ENCODE measurements at places on chromosomes 3 and 15. TPM values are rescaled to one million over a fixed set of nuclear protein-coding genes. Genes with fewer than 3 reads are reported as not detected.
A peak's percentile ranks its signal among the peaks of the same experiment; 100 is the strongest.

The SLC6A11 gene
- not detected for total RNA-seq

- H3K27me3 ChIP-seq: no peaks in the 10 kb centered on the region
- DNase-seq: no peak
Observed at GRCh38 chr3:129794311-129795185, 99.0 kb downstream of the TMCC1 start.

- no peak overlapping the region for H3K27ac ChIP-seq
- H3K4me3 ChIP-seq: no peak overlapping the region
- no peaks in the 10 kb centered on the region for H3K4me1 ChIP-seq
- peaks cover 7% of the 10 kb centered on the region for H3K36me3 ChIP-seq
- H3K27me3 ChIP-seq: no peaks in the 10 kb centered on the region
Observed at GRCh38 chr15:85063088-85063487, 81.4 kb downstream of the PDE8A start.

- peaks cover 2% of the 10 kb centered on the region for H3K27me3 ChIP-seq
- DNase-seq: peak; percentile 22
- no peak overlapping the region for H3K27ac ChIP-seq
- no peaks in the 10 kb centered on the region for H3K36me3 ChIP-seq
- H3K4me1 ChIP-seq: no peaks in the 10 kb centered on the region
- H3K4me3 ChIP-seq: no peak overlapping the region
Observed at GRCh38 chr15:83248151-83249029, 36.1 kb downstream of the BNC1 start.

GRCh38 chr3:136954980-136955780 is 2.6 kb upstream of the IL20RB start:
- H3K4me3 ChIP-seq: peak overlapping the region; percentile 4
- no peak for DNase-seq

GRCh38 chr3:39639344-39640236 is 169.8 kb upstream of the MYRIP start:
- no peaks in the 10 kb centered on the region for H3K4me1 ChIP-seq
- no peak overlapping the region for H3K4me3 ChIP-seq
- no peaks in the 10 kb centered on the region for H3K27me3 ChIP-seq
- DNase-seq: no peak

DNA sequence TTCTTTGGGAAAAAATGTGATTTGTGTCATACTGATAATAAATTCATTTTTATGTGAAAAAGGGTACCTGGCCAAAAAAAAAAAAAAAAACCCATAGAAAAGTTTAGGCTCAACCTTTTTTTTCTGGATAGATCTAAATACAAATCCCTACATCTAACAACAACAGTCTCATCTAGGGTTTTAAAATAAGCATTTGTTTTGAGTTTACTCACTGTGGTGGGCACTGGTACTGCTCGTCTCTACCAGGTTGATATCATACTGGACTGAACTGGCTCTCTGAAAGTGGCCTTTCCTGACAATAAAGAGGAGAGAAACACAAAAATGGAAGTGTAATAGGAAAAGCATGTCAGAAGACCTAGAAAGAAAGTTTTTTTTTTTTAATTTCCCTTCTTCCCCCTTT is 52.0 kb downstream of the FBXO22 start:
- no peak for DNase-seq
- no peaks in the 10 kb centered on the region for H3K36me3 ChIP-seq
- peaks cover 11% of the 10 kb centered on the region for H3K27me3 ChIP-seq
- H3K4me3 ChIP-seq: no peak overlapping the region
- H3K27ac ChIP-seq: no peak overlapping the region

DNA sequence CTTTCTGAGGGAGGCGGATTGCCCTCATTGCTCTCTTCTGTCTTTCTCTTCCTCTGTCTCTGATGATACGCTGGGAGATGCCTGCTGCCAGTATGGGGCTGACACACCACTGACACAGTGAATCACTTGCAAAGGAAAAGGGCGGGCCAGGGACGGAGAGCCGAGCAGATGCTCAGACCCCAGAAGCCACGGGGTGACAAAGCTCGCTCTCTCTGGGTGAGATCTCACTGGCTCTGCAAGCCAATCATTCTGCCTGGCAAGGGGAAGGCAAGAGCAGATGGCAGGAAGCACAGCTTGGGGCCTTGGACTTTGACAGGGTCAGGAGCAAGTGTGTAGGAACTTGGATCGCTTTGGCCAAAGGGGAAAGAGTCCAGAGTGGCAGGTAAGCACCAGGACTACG is 198.7 kb downstream of the NTRK3 start:
- H3K27ac ChIP-seq: no peak overlapping the region
- DNase-seq: no peak

DNA sequence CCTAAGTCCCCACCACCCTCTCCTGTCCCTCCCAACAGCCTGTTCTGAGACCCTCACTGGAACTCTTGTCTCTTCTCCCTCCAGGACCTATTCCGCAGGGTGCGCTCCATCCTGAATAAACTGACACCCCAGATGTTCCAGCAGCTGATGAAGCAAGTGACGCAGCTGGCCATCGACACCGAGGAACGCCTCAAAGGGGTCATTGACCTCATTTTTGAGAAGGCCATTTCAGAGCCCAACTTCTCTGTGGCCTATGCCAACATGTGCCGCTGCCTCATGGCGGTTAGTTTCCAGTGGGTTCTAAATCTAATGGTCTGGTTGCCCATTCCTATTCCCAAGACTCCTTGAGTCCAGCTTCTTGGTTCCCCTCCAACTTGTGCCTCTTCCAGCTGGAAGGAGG is 9.3 kb downstream of the EIF4G1 start:
- peaks cover 92% of the 10 kb centered on the region for H3K36me3 ChIP-seq
- no peaks in the 10 kb centered on the region for H3K4me1 ChIP-seq
- H3K4me3 ChIP-seq: no peak overlapping the region
- DNase-seq: no peak
- no peak overlapping the region for H3K27ac ChIP-seq

Data from CD4-positive, CD25-positive, alpha-beta regulatory T cell (primary cell).